ENCODE measurements at places on chromosomes 5 and 9. TPM values are rescaled to one million over a fixed set of nuclear protein-coding genes. Genes with fewer than 3 reads are reported as not detected.
A peak's percentile ranks its signal among the peaks of the same experiment; 100 is the strongest.

The PTPN3 gene
- total RNA-seq, result 0.02 TPM

The UBAP2 gene
- 28.6 TPM for total RNA-seq

DNA sequence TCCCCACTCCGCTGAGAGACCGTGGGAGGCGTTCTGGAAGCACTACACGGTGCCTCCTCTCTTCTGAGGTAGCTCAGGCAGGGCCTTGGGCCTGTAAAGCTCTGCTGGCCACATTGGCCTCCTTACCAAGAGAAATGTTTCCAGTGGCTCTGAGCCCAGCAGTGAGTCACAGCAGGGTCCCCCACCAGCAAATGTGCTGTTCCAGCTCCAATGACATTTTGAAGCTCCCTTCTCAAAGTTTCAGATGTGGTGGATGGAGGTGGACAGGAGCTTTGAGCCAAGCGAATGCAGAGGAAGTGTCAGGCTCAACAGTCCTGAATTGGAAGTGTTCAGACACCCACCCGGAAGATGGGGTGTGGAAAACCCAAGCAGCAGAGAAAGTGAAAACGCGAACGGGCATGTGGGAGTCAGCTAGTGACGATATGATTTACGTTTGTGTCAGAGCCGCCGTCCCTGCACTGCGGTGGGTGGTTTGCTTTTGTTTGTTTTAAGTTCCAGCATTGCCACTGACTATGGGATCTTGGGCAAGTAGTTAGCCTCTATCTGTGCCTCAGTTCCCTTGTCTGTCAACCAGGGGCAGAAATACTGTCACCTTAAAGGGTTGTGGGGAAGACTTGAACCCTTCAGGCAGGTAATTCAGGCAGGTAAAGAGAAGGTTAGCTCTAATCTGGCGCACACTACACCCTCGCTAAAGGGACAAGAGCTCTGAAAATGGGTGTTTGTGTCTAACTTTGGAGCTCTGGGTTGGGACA, 38.2 kb downstream of the C5orf15 start:
- H3K36me3 ChIP-seq, result no peaks in the 10 kb centered on the region
- peaks cover 45% of the 10 kb centered on the region for H3K4me1 ChIP-seq
- H3K4me3 ChIP-seq, result peak overlapping the region; percentile 80
- no peaks in the 10 kb centered on the region for H3K27me3 ChIP-seq
- peak overlapping the region; percentile 97 for H3K27ac ChIP-seq

GRCh38 chr5:60541980-60542379, 158.0 kb downstream of the DEPDC1B start:
- no peaks in the 10 kb centered on the region for H3K4me1 ChIP-seq
- H3K36me3 ChIP-seq, result no peaks in the 10 kb centered on the region
- DNase-seq, result no peak
- no peak overlapping the region for H3K27ac ChIP-seq
- H3K4me3 ChIP-seq, result no peak overlapping the region
